ENCODE measurements at places on chromosomes 1 and 21.

- no peak for DNase-seq
These were observed 310.7 kb downstream of the DUSP10 start for GRCh38 chr1:221431068-221431651.

DNA sequence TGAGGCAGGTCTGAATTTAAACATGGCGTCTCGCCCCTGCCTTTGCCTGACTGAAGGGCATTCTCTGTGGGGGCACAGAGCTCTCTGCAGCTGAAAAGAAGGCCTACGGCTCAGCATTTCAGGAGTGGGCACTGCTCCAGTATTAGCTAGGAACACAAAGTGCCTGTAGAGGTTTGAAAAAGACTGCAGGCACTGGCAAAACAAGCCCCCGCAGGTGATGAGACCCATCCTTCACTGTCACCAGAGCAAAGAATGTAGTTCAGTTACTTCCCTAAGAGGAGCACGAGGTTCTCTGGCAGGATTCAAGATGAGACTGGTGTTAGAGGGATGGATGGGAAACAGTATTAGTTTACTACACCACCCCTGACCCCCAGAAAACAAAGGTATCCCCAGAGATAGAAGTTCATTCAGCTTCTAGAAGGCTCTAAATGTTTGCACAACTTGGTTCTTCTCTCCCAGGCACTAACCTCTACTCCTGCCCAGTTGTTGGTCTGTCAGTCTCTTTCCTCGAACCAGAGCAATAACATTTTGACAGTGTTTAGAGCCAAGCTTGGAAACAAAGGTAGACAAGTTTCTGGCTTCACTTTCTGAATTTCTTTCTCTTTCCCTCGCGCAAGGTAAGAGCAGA, 101.9 kb upstream of the KCNE2 start:
- peak; percentile 36 for DNase-seq

GRCh38 chr1:21794656-21795055, 11.7 kb upstream of the USP48 start:
- no peak for DNase-seq

DNA sequence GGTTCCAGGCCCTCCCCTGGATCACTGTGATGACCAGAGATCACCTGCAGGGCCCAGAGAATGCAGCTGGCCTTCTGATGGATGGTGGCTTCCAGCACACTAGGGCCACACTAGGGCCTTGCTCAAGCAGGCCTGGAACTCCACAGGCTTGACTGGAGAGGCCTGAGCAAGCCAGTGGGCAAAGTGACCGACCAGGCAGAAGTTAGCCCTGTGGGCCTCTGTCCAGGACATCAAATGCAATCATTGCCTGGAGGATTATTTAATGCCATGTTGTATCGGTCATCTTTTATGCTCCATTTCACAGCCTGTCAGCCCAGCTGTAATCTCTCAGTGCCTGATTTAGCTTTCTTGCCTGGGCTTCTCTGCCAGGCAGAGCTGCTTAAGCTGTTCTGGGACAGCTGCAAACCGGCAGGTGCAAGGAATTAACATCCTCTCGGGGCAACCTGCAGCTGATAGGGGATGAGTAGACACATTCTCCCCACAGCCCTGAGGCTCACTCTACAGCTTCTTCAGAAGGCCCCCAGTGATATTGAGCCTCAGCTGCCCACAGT, 17.7 kb downstream of the NENF start:
- DNase-seq, result peak; percentile 59

GRCh38 chr1:222790115-222790514, 24.7 kb upstream of the DISP1 start:
- DNase-seq, result no peak

DNA sequence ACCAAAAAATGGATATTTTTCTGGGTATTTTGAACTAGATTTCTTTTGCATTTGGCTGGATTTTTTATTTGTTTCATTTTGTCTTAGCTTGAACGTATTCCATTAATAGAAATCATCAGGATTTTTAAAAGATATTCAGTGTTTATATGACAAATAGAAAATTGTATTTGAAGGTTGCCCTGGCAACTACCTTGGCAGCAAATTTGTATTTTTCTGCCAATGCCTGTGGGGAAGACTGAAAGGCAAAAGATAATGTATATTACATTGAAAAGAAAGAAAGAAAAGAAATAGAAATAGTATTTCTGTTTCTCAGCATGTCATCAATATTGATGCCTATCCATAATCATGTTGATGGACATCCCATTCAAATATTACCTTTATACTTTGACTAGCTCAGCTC, 16.8 kb downstream of the VCAM1 start:
- peak; percentile 44 for DNase-seq

- no peak for DNase-seq
These were observed 296.1 kb upstream of the LRRC7 start for GRCh38 chr1:69271587-69272125.

- DNase-seq, result no peak
These were observed 25.2 kb downstream of the VAMP4 start for GRCh38 chr1:171716616-171717015.

- no peak for DNase-seq
These were observed 112.1 kb downstream of the TNFSF18 start for GRCh38 chr1:172938681-172939080.

- DNase-seq, result no peak
These were observed 8.6 kb downstream of the RAP1A start for GRCh38 chr1:111628153-111628552.

DNA sequence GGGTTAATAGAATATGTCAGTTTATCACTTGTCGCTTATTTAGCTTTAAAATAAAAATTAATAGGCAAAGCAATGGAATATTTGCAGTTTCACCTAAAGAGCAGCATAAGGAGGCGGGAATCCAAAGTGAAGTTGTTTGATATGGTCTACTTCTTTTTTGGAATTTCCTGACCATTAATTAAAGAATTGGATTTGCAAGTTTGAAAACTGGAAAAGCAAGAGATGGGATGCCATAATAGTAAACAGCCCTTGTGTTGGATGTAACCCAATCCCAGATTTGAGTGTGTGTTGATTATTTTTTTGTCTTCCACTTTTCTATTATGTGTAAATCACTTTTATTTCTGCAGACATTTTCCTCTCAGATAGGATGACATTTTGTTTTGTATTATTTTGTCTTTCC, 98.1 kb downstream of the TGFB2 start:
- DNase-seq, result no peak

- DNase-seq, result no peak
These were observed 52.8 kb downstream of the ARID4B start for GRCh38 chr1:235275223-235275622.

GRCh38 chr1:68231627-68232288, 565 bp downstream of the WLS start:
- DNase-seq, result peak; percentile 87

DNA sequence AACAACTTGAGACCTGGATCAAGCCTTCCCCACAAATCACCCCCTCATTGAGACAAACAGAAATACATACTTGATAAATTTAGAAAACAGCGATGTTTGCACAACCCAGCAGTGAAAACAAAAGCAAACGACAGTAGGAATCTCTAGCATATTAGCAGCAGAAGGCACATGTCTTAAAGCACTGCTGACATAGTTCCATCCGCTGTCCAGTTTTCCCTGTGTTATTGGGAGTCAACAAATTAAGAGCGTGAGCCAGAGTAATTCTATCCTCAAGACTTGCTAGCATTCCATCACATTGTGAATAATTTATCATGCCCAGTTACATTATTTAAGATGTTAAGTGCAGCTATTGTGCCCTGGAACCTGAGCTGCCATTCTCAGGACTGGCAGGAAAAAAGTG, 55.3 kb downstream of the IGSF5 start:
- no peak for DNase-seq

DNA sequence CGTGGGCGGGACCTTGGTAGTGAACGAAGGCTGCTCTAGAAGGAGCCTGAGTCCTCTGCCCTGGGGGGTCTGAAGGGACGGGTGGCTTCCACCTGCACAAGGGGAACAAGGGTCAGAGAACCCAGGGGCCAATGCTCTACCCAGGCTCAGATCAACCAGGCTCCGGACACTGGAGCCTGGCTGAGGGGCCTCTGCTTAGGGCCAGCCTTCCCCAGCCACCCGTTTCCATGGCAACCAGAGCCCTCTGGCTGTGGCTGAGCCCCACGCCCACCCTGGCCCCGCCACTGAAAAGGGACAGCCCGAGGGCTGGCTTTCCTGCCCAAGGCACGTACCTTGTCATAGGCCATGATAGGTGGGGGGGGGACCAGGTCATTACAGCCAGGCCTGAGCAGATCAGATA, 724.6 kb downstream of the PTPRU start:
- DNase-seq, result no peak

DNA sequence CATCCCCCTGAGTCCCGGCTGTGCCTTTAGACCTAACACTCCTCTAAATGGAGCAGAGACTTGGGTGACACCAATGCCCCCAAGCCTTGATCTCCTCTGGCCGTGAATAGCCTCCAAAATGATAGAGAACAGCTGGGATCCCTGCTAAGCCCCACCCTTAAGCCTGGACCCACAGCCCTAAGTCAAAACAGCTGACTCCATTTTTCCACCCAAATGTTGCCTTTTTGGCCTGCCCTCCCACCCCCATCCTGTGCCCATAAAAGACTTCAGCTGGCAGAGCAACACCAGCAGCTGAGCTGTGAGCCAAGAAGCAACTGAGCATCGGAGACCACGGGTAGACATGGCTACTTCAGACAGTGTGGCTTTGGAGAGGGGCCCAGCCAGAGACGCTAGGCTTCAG, 420.8 kb downstream of the NPHP4 start:
- DNase-seq, result no peak

- no peak for DNase-seq
These were observed 129.1 kb upstream of the HOOK1 start for GRCh38 chr1:59685666-59686065.

- DNase-seq, result no peak
These were observed 123.7 kb downstream of the S1PR1 start for GRCh38 chr1:101360506-101360905.

Measured in left hindlimb (tissue), 1 donor.